NCI-H187 (cell line): ENCODE measurements at places on chromosomes 13 and 19.

- DNase-seq = no peak
These were observed 125.1 kb upstream of the SPATA13 start for GRCh38 chr13:24035411-24035810.

DNA sequence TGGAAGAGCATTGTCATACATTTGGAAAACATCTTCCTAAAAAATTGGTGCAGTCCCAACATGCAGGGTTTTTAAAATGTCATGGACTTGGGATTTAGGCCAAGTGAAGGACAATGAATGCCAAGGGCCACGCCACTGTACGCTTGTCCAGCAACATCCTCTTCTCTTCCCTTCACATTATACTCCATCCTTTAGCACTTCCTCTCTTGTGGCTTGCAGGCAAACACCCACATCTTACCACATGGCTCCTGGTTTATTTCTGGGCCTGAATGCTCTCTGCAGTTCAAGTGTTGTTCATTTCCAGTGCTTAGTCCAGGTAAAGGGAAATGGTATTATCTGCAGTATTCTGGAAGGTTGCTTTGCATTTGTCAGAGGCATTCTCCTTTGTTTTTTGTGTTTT is 45.0 kb downstream of the CBY2 start:
- DNase-seq = no peak

- DNase-seq = no peak
These were observed 1.5 kb upstream of the SOX1 start for GRCh38 chr13:112065521-112065866.

DNA sequence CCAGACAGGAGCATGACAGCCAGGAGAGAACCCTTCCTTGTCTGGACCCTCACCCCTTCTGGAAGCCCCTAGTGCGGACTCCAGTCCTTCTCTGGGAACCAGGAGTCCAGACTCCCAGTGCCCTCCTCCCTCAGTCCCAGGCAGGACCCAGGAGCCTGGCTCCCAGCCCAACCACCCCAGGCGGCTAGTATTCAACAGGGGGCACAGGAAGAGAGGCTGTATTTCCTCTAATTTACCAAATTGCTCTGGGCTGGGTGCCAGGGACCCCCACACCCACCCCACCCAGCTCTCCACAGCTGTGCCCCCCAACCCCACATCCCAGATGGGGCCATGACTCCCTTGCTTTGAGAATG is 3.3 kb downstream of the GRIN2D start:
- no peak for DNase-seq

GRCh38 chr13:96617528-96617927 is 376.7 kb downstream of the OXGR1 start:
- DNase-seq = no peak
